Breast epithelium (tissue), 4 donors: ENCODE measurements at places on chromosomes 13 and 19.

GRCh38 chr13:32734511-32734910 lies 148.3 kb downstream of the PDS5B start:
- no peaks in the 10 kb centered on the region for H3K27me3 ChIP-seq
- no peaks in the 10 kb centered on the region for H3K4me1 ChIP-seq
- no peaks in the 10 kb centered on the region for H3K36me3 ChIP-seq

- no peaks in the 10 kb centered on the region for H3K27me3 ChIP-seq
- DNase-seq: no peak
- peaks cover 4% of the 10 kb centered on the region for H3K36me3 ChIP-seq
- H3K27ac ChIP-seq: no peak overlapping the region
- H3K4me3 ChIP-seq: no peak overlapping the region
Observed at GRCh38 chr13:75312884-75313520, 169.0 kb downstream of the TBC1D4 start.

DNA sequence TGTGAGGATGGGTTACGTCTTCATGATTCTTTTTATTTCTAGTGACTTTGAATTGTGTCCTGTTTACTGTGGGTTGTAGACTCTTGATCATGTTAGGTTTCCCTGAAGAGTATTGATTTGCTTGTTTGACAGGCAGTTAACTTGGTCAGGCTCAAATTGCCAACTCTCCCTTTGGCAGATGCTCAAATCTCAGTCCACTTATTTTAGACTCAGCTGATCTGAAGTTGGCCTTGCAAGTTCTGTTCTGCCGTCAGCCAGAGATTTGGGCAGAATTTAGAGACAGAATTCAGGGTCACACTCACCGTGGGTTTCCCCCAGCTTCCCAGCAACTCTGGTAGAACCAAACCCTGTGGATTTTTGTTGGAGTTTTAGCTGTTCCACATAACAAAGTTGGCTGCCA lies 71.6 kb upstream of the TEX29 start:
- H3K27me3 ChIP-seq: no peaks in the 10 kb centered on the region
- no peak overlapping the region for H3K4me3 ChIP-seq
- H3K27ac ChIP-seq: no peak overlapping the region

DNA sequence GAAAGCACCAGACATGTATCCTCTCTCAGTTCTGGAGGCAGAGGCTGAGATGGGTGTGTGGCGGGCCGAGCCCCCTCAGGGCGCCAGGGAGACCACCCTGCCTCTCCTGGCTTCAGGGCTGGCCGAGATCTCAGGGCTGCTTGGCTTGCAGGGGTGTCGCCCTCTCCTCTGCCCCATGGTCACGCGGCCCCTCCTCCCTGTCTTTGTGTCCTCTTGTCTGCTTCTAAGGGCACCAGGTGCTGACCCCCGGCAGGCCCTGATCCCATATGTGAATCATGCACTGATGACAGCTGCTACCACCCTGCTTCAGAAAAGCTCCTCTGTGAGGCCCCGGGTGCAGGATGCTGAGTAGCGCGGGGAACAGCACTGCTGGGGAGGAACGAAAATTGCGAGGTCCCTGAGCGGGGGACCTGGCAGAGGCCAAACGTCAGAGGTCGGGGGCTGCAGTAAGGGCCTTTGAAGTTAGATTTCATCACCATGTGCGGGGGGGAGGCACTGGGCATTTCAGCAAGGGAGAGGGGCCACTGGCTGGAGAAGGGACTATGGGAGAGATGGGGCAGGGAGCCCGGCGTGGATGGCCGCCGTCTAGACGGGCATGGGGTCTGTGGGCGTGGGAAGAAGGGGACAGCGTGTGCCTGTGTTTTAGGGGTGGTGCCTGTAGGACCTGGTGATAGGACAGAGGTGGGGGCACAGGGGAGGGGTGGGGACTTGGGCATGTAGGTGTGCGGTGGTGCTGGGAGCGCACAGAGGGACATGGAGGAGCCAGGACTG lies 125.2 kb downstream of the KDM4B start:
- no peaks in the 10 kb centered on the region for H3K27me3 ChIP-seq
- H3K4me3 ChIP-seq: no peak overlapping the region
- H3K36me3 ChIP-seq: no peaks in the 10 kb centered on the region
- peak overlapping the region; percentile 82 for H3K27ac ChIP-seq
- no peak for DNase-seq
- peaks cover 6% of the 10 kb centered on the region for H3K4me1 ChIP-seq

DNA sequence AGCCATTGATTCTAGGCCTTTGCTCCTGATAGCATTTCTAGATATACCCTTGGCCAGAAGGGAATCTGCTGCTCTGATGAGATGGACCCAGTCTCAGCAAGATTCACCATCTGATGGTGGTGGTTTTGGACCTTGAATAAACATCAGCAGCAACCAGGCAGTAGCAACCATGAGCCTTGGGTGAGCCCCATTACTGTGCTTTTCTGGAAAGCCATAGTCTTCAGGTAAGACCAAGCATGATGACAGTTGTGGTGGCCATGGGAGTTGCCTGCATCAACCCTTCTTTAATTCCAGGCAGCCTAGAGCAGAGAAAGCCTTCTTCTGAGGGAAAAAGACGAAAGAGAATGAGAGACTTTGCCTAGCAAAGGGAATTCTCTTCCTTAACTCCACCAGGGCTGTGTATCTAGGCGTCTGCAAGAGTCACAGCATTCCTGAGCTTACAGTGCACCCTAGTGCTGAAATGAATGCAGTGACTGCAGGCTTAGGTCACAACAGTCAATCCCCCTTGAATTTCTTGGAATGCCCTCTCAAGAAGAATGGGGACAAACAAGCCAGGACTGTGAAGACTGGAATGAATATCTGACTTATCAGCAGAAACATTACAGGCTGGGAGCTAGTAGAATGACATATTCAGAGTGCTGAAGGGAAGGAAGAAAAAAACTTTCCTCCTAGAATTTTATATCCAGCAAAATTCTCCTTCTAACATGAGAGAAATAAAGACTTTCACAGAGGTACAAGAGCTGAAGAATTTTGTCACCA lies 942.4 kb upstream of the PCDH20 start:
- no peaks in the 10 kb centered on the region for H3K36me3 ChIP-seq
- no peak for DNase-seq
- H3K27ac ChIP-seq: no peak overlapping the region
- no peak overlapping the region for H3K4me3 ChIP-seq
- no peaks in the 10 kb centered on the region for H3K27me3 ChIP-seq
